Calu3 (cell line): ENCODE measurements at places on chromosomes 13 and 19.

GRCh38 chr13:97082461-97083207 lies 88.4 kb upstream of the OXGR1 start:
- no peaks in the 10 kb centered on the region for H3K4me1 ChIP-seq
- H3K4me3 ChIP-seq: no peak overlapping the region

DNA sequence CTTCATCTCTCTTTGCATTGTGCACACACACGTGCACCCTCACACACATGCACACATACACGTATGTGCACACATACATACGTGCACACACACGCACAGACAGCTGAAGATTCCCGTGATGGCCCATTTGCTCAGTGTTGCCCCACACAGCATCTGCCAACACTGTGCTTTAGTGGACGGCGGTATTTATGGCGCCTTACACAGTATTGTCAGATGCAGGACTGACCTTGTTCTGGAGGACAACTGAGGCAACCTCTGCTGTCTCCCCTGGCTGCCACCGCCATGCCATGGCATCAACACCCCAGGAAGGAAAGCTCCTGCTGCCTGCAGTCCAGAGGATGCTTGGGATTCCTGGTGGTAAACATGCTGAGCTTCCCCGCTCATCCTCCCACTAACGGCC lies 316.4 kb downstream of the TEX29 start:
- H3K4me1 ChIP-seq: no peaks in the 10 kb centered on the region
- no peak for DNase-seq
- no peaks in the 10 kb centered on the region for H3K27me3 ChIP-seq
- no peaks in the 10 kb centered on the region for H3K36me3 ChIP-seq
- H3K27ac ChIP-seq: no peak overlapping the region

GRCh38 chr13:41701676-41702075 lies 244.3 kb downstream of the RGCC start:
- no peak overlapping the region for H3K27ac ChIP-seq
- no peaks in the 10 kb centered on the region for H3K27me3 ChIP-seq
- no peak overlapping the region for H3K4me3 ChIP-seq
- DNase-seq: no peak
- no peaks in the 10 kb centered on the region for H3K36me3 ChIP-seq

GRCh38 chr13:112997188-112998130 lies 28.4 kb downstream of the MCF2L start:
- H3K4me3 ChIP-seq: no peak overlapping the region
- peaks cover 10% of the 10 kb centered on the region for H3K36me3 ChIP-seq

DNA sequence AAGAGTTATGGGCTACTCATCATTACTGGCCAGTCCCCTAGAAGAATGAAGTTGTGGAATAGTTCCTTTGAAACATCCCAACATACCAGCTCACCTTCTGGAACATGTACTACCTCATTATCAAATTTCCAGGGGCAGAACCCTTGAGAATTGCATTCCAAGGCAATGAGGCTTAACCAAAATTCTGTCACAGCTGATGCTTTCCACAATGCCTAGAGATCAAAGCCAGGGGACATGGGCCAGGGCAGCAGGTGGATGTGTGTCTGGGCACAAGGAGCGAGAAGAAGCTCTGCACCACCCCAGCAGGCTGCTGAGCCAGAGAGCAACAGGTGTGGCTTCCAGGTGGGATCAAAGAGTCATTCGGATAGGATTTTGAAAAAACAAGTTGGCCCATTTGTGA lies 362.1 kb downstream of the EFNB2 start:
- DNase-seq: no peak
- no peak overlapping the region for H3K27ac ChIP-seq
- H3K36me3 ChIP-seq: no peaks in the 10 kb centered on the region
- no peaks in the 10 kb centered on the region for H3K4me1 ChIP-seq
- H3K27me3 ChIP-seq: no peaks in the 10 kb centered on the region
- no peak overlapping the region for H3K4me3 ChIP-seq

DNA sequence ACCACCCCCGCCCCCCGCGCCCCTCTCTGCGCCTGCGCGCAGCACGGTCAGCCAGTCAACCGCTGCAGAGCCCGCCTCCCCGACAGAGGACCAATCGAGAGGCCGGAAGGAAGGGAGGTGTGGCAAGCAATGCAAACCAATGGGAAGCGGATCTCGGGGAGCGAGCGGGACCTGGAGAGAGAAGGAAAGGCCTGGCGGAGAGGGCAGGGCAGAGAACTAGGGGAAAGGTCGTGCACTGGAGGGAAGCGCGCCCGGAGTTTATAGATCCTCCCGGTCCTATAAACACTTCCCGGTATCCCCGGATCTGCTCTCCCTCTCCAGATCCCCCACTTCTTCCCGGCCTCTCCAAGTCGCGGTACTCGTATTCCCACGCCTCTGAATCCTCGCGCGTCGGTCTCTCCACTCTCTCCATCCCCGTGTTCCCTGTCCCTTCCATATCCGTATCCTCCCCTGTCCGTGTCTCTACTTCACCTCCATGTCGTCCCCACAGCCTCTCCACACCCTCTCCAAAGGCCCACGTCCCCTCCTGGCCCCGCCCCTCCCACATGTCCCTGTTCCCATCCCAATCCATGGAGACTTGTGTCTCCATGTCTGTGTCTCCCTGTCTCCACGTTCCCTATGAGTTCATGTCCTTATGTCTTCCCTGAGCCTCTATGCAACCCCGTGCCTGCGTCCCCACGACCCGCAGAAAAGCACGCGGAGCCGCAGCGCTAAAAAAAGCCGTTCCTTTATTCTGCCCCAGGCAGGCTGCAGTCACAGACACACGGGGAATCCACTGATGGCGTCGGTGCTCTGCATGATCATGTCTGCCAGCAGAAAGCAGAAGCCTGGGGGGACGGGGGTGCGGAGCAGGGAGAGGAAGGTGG lies 434 bp upstream of the ETFB start:
- DNase-seq: peak; percentile 99
- H3K36me3 ChIP-seq: peaks cover 61% of the 10 kb centered on the region
- H3K27me3 ChIP-seq: peaks cover 20% of the 10 kb centered on the region
- peak overlapping the region; percentile 80 for H3K4me3 ChIP-seq
- H3K27ac ChIP-seq: peak overlapping the region; percentile 93

GRCh38 chr13:104198801-104199200 lies 1132.6 kb upstream of the SLC10A2 start:
- H3K36me3 ChIP-seq: no peaks in the 10 kb centered on the region
- H3K27ac ChIP-seq: no peak overlapping the region
- DNase-seq: no peak
- no peaks in the 10 kb centered on the region for H3K27me3 ChIP-seq

- no peaks in the 10 kb centered on the region for H3K27me3 ChIP-seq
- no peak overlapping the region for H3K27ac ChIP-seq
- no peak overlapping the region for H3K4me3 ChIP-seq
- H3K4me1 ChIP-seq: peaks cover 20% of the 10 kb centered on the region
- DNase-seq: no peak
These were observed 132.7 kb downstream of the FREM2 start for GRCh38 chr13:38819596-38819995.
